ENCODE measurements at places on chromosomes 1 and 21. TPM values are rescaled to one million over a fixed set of nuclear protein-coding genes. Genes with fewer than 3 reads are reported as not detected.

Gene PTPN22
- 4.1 TPM for total RNA-seq

DNA sequence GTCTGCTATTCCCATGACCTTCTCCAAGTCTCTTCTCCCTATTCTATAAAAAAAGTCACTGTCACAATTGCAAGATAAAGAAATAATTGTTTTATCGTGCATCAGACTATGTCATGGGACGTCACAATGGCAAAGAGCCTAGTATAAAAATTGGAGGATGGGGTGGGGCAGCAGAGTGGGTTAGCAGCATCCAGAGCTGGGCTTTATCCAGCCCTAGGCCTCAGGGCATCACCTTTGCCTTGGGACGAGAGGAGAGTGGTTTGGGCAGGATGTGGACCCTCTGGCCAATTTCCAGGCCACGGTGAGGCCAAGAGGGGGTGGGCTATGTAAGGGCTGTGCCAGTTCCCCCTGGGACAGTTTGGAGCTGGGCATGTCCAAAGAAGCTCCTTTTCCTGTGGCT is 25.7 kb downstream of the WNT4 start:
- no peak for DNase-seq

- no peak for DNase-seq
Observed at GRCh38 chr1:45654540-45655280, 30.9 kb upstream of the CCDC17 start.

Gene ITLN2
- total RNA-seq = not detected

Gene SNX7
- total RNA-seq = 81.5 TPM
